ENCODE measurements at places on chromosomes 2 and 18.

GRCh38 chr2:172968061-172968469 is 107.6 kb upstream of the MAP3K20 start:
- no peak for DNase-seq

- no peak for DNase-seq
Measured at GRCh38 chr2:150438654-150439053, 48.8 kb downstream of the RND3 start.

DNA sequence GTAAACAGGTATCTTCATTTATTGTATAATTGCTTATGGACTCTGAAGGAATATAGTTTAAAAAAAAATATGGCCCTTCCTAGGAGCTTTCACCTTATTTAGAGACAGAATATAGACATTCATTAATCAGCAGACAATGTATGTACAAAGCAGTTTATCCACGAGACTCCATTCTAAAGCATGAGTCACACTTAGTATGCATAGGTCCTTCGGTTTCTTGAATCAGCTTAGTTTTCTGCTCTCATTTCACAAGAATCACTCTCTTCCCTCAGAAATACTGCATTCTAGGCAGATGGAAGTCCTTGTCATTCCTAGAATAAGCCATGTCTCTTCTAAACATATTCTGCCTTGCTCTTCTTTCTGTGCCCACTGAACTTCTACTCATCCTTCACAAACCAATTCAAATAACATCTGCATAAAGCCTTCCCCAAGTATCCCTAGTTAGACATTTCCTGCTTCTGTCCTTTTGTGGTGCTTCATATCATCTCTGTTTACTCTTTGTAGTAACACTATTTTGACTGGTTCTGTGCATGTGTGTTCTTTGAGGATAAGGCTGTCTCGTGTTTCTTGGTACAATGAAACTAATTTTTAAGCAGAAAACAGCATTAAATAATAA is 84.5 kb downstream of the PTRHD1 start:
- DNase-seq = no peak

- DNase-seq = no peak
Measured at GRCh38 chr2:41917587-41917986, 130.2 kb upstream of the PKDCC start.

DNA sequence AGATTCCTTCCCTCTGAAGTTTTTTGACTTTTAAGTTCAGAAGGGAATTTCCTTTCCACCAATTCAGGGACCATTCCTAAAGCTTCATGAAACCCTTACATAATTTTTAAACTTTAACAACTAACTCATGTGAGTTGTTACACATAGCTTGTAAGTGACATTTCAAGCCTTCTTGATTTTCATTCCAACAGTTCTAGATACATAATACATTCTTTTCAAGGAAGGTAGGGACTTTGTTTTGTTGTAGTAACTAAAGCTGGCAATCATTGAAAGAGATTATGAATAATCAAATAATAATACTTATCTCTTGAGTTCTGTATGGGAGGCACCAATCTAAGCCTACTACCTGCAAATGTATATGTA is 45.4 kb downstream of the SETBP1 start:
- no peak for DNase-seq

Data from stimulated activated CD8-positive, alpha-beta memory T cell treated with anti-CD3 and anti-CD28 coated beads, Interleukin-15, amount 100 ng/mL, for 4 hours (primary cell).